Uterus (tissue), 4 donors: ENCODE measurements at places on chromosomes 1 and 21. TPM values are rescaled to one million over a fixed set of nuclear protein-coding genes. Genes with fewer than 3 reads are reported as not detected.
A peak's percentile ranks its signal among the peaks of the same experiment; 100 is the strongest.

TNFRSF4 gene
- 1.5 TPM for total RNA-seq

SYT6 gene
- total RNA-seq = not detected

NFASC gene
- total RNA-seq = 29.7 TPM

ABCA4 gene
- 1.0 TPM for total RNA-seq

RIPPLY3 gene
- not detected for total RNA-seq

- DNase-seq = no peak
Observed at GRCh38 chr1:110673805-110674336, 869 bp downstream of the KCNA3 start.

- DNase-seq = peak; percentile 18
Observed at GRCh38 chr1:177278626-177279390, 108.0 kb downstream of the BRINP2 start.

- no peak for DNase-seq
Observed at GRCh38 chr1:79737193-79737592, 730.7 kb upstream of the ADGRL4 start.

DNA sequence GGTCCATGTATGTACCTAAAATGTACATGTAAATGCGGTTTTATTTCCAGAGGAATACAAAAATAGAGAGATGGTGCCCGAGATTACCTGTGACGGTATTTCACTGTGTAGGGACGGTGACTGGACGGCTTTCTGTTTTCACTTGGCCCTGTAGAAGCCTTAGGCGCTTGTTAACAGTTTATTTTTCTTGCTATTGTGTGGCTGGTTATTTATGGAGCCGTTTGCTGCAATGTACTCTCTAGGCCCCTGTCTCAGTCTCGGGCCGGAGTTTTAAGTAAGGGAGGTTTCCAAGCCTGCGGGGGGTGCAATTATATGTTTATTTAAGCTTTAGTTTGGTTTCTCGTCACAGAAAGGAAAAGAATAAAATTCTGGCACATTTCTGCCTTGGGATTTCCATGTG lies 413 bp downstream of the EFCAB7 start:
- no peak for DNase-seq

GRCh38 chr1:117110774-117111173 lies 10.8 kb downstream of the TRIM45 start:
- no peak for DNase-seq

DNA sequence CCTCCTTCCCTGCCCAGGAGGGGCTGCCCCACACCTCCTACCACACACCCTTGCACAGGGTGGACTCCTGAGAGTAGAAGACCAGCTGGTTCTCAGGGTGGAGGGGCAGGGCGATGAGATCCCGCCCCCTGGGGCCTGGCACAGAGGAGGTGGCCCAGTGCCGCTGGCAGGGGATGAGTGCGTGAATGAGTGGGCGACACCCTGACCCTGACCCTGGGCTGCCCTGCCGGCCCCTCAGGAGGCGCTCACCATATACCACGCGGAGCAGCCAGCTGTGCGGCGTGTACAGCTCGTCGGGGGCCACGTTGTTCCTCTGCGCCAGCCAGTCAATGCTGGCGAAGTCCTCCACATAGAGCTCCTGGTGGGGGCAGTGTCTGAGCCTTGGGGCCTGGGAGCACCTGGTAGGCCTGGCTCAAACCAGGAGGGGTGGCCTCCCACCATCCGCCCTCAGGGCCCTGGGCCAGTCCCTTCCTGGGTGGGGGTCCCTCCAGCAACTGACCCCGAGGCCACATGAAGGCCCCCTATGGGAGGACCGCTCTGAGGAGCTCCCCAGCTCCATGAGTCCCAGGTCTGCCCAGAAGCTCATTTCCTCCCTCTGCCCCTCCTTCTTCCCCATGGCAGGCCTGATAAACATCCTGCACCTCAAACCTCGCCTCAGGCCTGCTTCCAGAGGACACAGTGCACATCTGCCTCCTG lies 13.0 kb downstream of the LSS start:
- peak; percentile 13 for DNase-seq
